Fibroblast of skin of left biceps (primary cell): ENCODE measurements at places on chromosomes 7 and 10.

GRCh38 chr10:106082865-106083264 is 1081.6 kb downstream of the SORCS1 start:
- DNase-seq = peak; percentile 49

DNA sequence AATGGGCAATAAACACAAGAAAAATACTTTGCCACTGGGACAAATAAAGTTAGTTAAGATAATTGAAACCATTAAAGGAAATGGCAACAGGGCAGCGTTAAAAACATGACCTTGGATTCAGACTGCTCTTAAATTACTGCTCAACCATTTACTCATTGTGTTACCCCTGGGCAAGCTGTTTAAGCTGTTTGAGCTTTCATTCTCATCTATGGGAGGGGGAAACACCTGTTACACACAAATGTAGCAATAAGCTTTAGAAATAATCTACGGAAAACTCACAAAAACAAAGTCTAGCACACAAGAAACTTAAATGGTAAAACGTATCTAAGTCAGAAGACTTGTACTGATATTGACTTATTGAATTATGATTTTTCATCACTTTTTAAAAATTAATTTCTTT is 137.1 kb downstream of the KMT2E start:
- no peak for DNase-seq

- no peak for DNase-seq
These were observed 129.9 kb downstream of the NOC3L start for GRCh38 chr10:94232711-94233383.

DNA sequence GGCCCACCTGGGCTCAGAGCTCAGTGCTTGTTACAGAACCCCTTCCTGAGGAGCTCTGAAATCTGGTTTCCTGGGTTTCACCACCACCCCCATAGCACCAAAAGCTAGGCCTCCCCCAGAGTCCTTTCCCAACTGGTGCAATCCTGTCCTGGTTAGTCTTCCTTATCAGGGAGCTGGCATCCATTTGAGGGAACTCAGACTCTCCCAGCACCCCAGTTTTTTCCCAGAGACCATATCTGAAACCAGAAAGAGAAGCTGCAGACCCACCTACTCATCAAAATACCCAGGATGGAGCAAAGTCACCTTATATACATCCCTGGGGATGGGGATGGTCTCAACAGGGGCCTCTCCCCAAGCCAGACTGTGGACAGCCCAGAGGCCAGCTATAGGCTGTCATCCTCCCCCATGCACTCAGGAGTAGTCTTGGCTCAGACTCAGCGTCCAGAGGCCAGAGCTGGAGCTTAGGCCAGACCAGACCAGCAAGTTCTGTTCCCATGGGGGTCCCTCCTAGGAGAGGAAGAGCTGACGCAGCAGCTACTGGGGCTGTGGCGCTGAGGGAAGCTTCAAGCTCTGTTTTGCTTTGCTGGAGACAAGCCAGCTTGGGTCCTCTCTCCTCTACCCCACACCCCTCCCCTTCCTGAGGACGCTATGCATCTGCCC is 3.0 kb downstream of the TBATA start:
- DNase-seq = no peak

GRCh38 chr10:63228237-63228636 is 95.1 kb downstream of the NRBF2 start:
- no peak for DNase-seq

GRCh38 chr10:108905821-108906220 is 1017.5 kb downstream of the XPNPEP1 start:
- DNase-seq = no peak

- no peak for DNase-seq
These were observed 27.6 kb upstream of the PIK3AP1 start for GRCh38 chr10:96747734-96748550.

DNA sequence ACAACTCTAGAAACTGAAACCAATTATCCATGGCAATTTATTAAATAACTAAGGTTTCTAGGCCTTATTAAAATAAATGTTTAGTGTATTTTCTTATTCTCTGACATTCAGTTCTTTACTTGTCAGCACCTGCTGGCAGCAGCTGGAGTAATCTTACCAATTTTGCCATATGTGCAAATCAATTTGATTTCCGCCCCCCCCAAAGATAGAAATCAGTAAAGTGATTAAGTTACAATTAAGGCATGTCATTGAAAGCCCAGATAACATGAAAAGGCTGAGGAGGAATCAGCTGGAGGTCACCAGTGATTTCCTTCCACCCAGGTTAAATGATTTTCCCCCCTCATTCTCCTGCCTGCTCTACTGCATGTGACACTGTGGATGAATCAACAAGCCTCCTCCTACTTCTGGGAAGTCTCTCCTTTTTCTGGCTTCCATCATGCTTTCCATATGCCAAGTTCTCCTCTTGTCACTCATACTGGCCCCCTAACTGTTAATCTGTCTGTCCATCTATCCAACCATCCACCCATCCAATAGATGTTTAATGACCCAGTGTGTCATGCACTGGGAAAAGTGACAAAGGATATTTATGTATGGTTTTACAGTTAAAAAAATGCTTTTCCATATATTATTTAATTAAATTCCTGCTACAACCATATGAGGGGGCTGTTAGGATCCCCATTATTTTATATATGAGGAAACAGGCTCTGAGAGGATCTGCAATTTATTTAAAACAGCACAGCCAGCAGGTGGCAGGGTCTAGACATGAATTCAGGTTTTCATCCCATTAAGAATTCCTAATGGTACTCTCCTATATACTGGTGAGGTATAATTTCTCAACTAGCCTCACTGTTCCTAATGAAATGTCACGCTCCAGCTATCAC is 116.5 kb downstream of the ATXN7L1 start:
- DNase-seq = peak; percentile 40

DNA sequence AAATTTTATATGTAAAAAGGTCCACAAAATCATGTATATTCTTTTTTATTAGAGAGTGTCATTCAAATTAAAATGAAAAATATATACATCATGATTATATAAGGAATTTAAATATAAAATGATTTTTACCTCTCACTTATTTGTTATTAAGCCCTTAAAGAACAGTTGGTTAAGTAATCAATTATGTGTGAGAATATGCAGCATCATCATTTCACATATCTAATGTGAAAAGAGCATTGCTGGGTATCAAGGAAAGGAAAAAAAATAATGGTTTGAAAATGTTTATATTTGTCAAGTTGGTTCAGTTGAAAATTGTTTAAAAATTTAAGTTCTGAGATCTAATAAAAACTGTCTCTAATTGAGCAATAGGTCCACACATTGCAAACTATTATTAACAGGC is 363.6 kb upstream of the GRM3 start:
- no peak for DNase-seq

GRCh38 chr7:110804501-110804900 is 286.4 kb upstream of the LRRN3 start:
- DNase-seq = no peak

DNA sequence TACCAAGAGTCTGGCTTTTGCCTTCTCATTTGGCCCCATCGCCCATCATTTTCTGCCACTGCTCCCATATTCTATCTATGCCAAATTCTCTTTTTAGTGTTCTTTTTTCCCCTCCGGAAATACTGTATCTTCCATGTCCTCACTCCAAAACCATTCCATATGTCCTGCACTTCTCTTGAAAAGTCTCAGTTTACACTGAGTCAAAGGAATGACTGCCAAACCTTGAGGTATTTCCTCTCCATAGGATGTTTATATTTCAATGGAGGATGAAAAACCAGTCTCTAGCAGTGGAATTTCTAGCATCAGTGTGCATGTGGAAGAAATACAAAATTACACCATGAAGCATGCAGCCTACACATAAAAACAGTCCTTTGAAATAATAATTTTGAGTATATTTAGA is 121.4 kb upstream of the PHYHIPL start:
- peak; percentile 82 for DNase-seq

- no peak for DNase-seq
These were observed 24.2 kb downstream of the PILRA start for GRCh38 chr7:100397315-100398081.

- no peak for DNase-seq
These were observed 5.0 kb downstream of the ZRANB1 start for GRCh38 chr10:124946945-124947344.

- DNase-seq = no peak
These were observed 1.2 kb downstream of the PLOD3 start for GRCh38 chr7:101216001-101216859.

DNA sequence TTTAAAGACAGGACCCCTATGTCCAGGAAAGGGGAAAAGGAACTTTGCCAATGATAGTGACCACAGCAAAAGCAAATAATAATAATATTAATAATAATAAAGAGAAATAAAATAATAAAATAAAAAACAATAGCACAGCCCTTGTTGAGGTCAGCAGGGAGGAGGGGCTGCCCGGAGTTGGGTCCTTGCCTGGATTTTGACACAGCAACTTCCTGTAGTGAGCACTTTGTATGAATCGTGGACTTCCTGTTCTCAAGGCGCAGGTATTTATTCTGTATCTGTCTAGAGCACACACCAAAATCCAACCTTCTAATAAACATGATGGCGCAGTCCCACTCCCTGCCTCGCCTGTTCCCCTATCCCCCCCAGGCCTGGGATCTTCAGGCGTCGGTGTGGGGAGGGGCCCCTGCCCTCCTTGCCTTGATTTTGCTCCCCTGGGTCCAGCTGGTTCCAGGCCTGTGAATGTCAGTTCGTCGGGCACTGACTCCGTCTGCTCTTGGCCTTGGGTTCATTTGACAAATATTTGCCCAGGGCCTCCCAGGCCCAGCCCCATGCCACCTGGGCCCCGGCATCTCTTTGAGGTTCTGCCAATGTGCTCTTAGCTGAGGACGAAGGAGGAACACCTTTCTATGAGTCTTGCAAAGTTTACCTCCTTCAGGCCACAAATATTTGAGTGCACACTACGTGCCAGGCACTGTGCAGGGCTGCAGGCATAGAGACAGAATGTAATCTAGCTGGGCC is 13.9 kb downstream of the TRIM8 start:
- no peak for DNase-seq
